ENCODE measurements at places on chromosomes 6 and 20.

DNA sequence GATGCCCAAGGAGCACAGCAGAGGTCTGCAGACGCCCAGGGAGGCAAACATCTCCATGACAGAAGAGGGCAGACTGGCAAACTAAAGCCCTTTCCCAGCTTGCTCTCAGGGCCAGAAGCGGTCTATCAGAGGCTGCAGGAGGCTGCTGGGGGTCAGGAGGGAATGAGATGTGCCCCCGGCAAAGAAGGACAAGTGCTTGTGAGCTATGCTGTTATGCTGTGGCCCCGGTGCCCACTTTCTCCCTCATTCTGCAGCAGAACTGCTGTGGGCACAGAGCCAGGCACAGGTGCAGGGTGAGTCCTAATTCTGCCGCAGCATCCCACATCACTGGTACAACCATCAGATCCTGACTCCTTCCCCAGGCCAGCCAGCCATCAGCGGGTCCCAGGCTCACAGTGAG is 46.4 kb downstream of the LRFN2 start:
- no peak for DNase-seq

DNA sequence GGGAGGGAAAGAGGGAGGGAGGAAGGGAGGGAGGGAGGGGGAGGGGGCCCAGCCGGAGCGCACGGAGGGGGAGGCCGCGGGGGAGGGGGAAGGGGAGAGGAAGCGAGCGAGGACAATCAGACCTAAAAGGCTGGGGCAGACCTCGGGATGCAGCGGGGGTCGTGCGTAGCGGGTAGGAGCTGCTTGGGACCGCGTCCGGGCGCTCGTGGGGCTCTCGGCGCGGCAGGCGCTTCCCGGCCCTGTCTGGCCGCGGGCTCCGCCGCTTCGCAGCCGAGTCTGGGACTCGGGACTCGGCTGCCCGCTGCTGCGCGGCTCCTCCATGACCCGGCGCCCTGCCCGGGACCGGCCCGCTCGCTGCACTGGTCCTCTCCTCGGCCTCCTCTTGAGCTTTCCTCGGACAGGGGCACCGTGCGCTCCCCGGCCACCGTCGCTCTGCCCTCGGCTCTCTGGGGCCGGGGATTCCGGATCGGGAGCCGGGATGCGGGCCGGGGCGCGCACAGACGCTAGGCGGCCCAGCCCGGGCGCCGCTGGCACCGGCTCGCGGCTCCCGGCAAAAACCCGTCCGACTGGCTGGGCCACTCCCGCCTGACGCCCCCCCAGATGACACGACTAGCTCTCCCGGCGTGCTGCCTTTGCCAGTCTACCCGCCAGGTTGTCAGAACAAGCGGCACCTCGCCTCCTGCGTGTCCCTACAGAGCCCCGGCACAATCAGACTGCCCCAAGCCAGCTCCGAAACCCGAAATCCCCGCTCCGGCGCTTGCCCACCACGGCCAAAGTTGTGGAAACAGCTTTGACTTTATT is 2.2 kb downstream of the TFAP2A start:
- DNase-seq: no peak

- no peak for DNase-seq
Observed at GRCh38 chr6:15754706-15755079, 91.9 kb upstream of the DTNBP1 start.

DNA sequence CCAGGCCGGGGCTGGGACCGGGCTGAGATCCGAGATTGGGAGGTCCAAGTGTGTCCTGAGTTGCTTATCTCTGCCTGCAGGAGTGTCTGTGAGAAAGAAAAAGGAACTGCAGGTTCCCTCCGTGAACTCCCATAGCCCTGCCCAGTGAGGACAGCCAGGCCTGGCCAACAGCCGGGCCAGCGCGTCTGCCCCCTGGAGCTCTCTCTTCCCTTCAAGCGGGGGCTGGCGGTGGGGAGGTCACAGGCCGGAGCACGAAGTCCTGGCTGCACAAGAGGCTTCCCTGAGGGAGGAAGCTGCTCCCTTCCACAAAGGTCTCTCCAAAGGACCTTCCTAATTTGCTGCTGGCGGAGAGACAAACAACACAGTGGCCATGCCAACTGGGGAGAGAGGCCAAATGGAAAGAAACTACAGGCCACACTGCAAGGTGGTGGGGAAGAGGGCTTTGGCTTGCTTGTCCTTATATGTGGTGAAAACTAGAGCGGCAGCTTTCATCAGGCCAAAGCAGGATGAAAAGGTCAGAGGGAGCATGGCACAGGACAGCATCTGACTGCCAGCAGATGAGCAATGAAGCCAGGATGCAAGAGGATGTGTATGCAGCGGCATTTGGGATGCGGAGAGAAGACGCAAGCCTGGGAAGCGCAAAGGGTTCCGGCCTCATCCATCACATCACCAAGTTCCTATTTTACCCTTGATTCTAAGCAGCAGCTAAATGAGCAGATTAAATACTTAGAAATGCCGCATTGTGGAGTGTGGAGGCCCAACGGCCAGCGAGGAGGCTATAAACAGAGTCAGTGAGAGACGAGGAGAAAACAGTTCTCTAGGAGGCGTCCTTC is 260.0 kb downstream of the ERMARD start:
- no peak for DNase-seq

GRCh38 chr6:43465948-43466347 is 10.6 kb upstream of the DLK2 start:
- no peak for DNase-seq

DNA sequence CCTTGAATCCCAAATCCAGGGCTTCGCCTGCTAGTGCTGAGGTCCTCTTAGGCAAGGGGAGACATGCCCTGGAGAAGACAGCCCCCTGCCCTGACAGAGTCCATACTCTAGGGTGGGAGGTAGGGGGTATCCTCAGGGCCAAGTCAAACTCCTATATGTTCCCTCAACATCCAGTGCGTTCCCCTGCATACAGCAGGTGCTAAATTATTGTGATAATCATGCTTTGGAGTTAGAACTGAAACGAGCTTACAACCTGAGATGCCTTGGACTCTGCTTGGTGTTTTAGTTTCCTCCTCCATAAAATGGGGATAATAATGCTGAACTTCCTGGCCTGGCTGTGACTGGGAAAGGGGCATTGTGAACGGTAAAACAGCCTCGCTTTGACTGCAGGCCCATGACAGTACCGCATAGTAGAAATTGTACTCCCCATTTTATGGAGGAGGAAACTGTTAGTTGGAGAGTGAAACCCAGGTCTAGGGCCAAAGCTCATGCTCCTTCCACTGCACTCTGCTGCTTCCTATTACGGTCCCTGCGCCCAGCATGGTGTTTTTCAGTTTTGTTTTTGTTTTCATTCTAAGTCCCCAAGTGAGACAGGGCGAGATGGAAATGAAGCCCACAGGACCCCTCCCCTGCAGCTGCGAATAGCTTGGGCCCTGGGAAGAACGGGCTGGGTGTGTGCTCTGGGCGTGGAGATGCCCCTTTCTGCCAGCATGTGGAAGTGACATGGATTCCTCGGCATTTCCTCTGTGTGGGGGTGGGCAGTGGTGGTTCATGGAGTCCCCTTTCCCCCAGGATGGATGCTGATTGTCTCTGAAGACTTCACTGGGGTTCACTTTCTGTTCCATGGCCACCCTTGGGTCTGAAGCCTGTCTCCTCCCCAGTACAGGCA is 162.5 kb downstream of the VEGFA start:
- DNase-seq: no peak

GRCh38 chr6:28258877-28259777 is at the start of gene NKAPL:
Gene NKAPL, plus strand, starts transcription at chr6:28259297. Its CDS starts 75 bp downstream, at chr6:28259372.
- DNase-seq: peak; percentile 66

DNA sequence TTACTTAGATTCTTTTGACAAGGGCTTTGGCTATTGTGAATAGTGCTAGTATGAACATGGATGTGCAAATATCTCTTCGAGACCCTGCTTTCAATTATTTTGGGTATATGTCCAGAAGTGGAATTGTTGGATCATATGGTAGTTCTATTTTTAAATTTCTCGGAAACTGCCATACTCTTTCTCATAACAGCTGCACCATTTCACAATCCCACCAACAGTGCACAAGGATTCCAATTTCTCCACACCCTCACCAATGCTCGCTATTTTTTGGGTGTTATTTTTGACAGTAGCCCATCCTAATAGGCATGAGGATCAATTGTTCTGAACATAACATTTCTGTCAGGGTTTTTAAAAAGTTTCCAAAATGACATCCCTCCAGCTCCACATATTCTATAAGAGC is 69.2 kb upstream of the ESR1 start:
- DNase-seq: peak; percentile 12

DNA sequence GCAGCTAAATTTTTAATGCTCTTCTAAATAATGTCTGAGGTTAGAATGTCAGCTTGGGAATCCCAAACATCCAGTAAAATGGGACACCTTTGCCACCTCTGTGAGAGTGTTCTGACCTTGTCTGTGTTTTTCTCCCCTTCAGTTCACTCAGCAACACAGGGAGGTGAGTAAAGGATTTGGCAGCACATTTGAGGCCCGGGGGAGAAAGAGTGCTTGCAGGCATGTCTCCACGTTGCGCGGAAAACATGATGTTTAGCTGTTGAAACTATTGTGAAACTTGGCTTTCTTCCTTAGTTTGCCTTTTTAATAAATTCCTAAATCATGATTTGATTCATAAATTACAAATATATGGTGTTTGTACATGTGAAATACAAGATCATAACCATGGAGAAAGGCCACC is 707.8 kb upstream of the FLRT3 start:
- DNase-seq: peak; percentile 60

GRCh38 chr6:13355999-13356785 is 27.9 kb upstream of the TBC1D7 start:
- DNase-seq: no peak

DNA sequence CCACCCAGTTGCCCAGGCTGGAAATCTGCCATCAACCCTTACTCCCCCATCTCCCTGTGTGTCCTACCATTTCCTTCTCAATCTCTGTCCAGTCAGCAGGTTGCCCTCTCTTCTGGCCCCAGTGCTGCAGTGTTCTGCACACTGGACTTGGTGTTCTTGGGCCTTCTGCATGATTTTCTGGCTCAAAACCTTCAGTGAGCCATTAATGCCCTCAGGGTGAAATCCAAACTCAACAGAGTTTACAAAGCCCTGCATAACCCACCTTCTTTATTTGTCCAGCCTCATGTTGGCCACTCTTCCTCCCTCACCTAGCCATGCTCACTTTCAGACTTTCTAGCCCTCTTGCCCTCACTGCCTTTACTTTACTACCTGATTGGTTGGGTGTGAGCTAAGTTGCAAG is 5.0 kb upstream of the GSTA3 start:
- no peak for DNase-seq

- peak; percentile 49 for DNase-seq
Observed at GRCh38 chr6:36924131-36924530, 30.4 kb upstream of the PI16 start.

GRCh38 chr6:169850154-169850553 is 98.7 kb downstream of the ERMARD start:
- DNase-seq: no peak

- DNase-seq: no peak
Observed at GRCh38 chr6:77707603-77708002, 54.8 kb downstream of the MEI4 start.

DNA sequence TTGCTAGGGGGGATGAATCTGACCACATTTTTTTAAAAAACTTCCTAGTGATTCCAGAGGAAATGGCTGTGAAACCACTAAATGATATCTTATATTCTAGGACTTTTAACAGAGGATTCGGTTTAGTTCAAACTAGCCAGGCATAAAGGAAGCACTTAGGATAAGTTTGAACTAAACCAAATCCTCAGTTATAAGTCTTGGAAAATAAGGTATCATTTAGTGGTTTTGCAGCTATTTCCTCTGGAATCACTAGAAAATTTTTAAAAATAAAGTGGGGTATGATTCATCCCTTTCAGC is 327.9 kb upstream of the QKI start:
- DNase-seq: peak; percentile 0

- DNase-seq: no peak
Observed at GRCh38 chr20:3648951-3649350, 14.2 kb downstream of the GFRA4 start.

- DNase-seq: no peak
Observed at GRCh38 chr6:36692861-36693702, 4.5 kb upstream of the RAB44 start.

- DNase-seq: peak; percentile 55
Observed at GRCh38 chr6:54595844-54596243, 250.7 kb upstream of the FAM83B start.

GRCh38 chr20:48783533-48784272 is 44.1 kb downstream of the PREX1 start:
- DNase-seq: peak; percentile 54

DNA sequence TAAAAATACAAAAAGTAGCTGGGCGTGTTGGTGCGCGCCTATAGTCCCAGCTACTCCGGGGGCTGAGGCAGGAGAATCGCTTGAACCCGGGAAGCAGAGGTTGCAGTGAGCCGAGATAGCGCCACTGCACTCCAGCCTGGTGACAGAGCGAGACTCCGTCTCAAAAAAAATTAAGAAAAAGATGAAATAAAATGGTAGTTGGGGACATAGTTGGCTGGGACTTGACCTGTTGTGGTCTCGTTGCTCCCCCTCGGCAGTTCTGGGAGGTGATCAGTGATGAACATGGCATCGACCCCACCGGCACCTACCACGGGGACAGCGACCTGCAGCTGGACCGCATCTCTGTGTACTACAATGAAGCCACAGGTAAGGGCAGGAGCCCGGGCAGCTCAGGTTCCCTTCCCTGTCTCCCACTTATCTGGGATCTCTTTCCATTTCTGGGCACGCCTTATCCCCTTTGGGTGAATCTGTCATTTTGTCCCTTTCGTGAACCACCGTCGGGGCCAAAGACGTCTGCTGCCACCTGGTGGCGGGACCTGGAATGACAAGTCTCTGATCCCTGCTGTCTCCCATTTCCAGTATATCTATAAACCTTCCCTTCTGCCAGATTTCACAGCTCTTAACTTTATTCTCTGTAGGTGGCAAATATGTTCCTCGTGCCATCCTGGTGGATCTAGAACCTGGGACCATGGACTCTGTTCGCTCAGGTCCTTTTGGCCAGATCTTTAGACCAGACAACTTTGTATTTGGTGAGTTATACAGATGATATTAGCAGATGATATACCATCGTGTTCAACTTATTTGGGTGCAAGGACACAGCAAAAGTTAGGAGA is 2.3 kb downstream of the TUBB start:
- DNase-seq: peak; percentile 77

DNA sequence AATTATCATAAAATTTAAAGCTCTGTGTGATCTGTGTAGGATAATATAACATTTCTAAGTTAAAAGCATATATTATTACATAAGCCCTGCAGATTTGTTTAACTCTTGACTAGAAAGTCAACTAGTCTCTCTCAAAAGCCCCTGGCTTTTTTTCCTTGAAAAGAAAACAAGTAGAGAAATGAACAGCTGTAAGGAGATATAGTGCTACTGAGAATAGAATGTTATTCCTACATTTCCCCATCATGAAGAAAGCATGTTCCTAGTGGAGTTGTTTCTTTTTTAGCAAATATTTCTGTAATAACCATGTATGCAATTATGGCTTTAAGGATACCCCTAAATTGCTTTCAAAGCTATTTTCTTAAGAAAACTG is 37.6 kb downstream of the SHLD1 start:
- DNase-seq: no peak

DNA sequence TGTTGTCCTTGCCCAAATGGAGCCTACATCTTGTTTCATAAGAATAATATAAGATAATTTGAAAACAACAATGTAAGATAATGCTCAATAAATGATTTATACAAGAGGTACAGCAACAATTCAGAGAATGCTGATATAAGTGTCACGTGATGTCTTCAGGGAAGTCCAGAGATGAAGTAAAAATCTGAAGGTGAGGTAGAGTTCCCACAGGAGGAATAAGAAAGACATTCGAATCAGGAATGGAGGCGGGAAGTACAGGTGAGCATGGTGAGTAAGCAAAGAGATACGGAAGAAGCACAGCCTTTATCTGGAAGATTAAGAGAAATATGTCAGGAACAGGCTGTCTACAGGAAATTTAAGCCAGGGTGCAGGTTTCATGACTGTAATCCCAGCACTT is 165.9 kb upstream of the MARCKS start:
- DNase-seq: no peak

Measured in AG10803 (cell line).